ENCODE measurements at places on chromosomes 7 and 10.

GRCh38 chr10:28679581-28680357, 2.4 kb downstream of the BAMBI start:
- no peak for DNase-seq

GRCh38 chr7:130903358-130903974, 169.5 kb upstream of the KLF14 start:
- no peak for DNase-seq

- DNase-seq: no peak
Measured at GRCh38 chr10:32388258-32389027, 41.5 kb upstream of the EPC1 start.

DNA sequence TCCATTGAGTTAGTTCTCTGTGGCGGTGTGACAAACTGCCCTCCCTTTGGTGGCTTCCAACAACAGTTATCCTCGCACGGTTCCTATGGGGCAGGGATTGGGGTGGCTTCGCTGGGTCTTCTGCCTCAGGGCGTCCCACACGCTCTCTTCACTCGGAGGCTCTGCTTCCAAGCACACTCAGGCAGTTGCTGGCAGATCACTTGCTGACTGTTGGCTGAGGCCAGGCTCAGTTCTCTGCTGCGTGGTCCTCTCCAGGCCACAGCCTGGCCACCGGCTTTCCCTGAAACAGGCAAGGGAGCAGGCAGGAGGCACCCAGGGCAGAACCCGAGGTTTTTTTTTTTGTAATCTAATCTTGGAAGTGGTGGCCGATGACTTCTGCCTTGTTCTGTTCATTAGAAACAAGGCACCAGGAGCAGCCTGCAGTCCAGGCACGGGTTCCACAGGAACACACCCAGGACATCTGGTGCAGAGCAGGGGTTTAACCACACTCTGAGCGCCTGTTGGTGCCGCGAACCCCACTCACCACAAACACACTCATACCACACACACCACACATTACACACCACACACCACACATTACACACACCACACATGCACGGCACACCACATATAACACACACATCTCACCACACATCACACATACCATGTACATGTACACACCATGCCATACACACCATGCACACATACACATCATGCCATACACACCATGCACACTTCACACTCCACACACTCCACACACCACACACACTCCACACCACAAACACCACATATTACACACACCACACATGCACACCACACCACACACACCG, 112.2 kb downstream of the PTPN20 start:
- no peak for DNase-seq

DNA sequence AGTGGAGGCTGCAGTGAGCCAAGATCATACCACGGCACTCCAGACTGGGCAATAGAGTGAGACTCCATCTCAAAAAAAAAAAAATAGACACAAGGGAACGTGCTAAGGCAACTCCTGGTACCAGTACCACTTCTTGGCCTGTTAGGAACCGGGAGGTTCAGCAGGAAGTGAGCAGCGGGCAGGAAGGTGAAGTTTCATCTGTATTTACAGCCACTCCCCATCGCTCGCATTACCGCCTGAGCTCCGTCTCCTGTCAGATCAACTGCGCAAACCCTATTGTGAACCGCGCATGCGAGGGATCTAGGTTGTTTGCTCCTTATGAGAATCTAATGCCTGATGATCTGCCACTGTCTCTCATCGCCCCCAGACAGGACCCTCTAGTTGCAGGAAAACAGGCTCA, 69.9 kb upstream of the FOXK1 start:
- DNase-seq: no peak

- DNase-seq: no peak
Measured at GRCh38 chr7:31735991-31736982, 49.3 kb downstream of the PPP1R17 start.

DNA sequence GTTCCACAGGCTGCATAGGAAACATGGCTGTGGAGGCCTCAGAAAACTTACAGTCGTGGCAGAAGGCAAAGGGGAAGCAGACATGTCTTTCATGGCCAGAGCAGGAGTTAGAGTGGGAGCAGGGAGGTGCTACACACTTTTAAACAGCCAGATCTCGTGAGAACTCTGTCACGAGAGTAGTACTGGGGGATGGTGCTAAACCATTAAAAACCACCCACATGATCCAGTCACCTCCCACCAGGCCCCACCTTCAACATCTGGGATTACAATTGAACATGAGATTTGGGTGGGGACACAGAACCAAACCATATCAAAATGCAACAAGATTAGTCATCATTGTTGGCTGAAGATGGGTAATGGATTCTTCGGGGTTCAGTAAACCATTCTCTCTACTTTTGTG, 65.4 kb upstream of the PDCD4 start:
- no peak for DNase-seq
